LoVo (cell line): ENCODE measurements at places on chromosomes 7 and 10.

DNA sequence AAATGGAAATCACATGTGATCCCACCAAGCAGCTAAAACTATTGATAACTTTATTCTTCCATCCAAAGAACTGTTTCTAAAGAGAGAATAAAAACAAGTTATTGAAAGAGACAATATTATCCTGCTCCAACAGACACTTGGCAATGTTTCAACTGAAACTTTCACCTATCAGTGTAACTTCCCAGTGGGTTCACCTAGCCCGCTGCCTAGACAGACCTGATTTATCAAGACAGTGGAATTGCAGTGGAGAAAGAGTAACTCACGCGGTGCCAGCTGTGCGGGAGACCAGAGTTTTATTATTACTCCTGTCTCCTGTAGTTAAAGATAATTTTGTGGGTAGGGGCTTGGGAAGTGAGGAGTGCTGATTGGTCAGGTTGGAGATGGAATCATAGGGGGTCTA, 199.8 kb downstream of the AHR start:
- DNase-seq = no peak

GRCh38 chr10:12162927-12163326, 32.8 kb downstream of the NUDT5 start:
- DNase-seq = no peak

DNA sequence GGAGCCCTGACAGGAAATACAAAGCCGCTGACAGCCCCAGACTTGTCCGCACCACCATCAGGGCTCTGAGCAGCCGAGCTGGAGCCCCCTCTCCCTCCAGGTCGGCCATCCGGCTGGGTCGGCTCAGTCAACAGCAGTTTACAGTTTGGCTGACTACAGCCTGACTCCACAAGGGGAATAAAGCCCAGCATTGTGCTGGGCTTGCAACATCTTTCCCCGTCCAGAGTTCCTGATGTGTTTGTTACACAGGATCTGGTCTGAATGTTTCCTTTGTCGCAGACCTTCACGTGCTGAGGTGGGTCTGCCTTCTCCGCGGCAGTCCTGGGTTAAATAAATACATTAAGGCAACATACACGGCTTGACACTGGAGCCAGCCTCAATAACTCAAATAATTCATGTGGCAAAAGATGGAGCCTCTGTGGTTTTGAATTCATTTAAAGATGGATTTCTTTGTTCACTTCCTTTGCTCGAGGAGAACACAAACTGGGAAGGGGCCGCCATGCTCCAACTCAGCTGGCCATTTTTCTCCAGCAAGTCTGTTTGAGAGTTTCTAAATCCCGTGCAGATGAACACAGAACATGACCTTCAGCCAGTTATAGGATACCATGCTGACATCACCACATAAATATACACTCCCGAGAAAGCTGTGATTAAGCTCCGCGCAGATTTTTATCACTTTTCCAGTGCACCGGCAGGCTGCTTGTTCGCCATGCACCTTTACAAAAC, 192.1 kb downstream of the WDR11 start:
- no peak for DNase-seq

- no peak for DNase-seq
These were observed 35.6 kb upstream of the PPP1R17 start for GRCh38 chr7:31651234-31652062.

- no peak for DNase-seq
These were observed 4.1 kb downstream of the PRKAG2 start for GRCh38 chr7:151872531-151873401.

- no peak for DNase-seq
These were observed 108.0 kb downstream of the MKX start for GRCh38 chr10:27637601-27638000.

GRCh38 chr10:6314620-6315205, 112.0 kb downstream of the PFKFB3 start:
- no peak for DNase-seq

DNA sequence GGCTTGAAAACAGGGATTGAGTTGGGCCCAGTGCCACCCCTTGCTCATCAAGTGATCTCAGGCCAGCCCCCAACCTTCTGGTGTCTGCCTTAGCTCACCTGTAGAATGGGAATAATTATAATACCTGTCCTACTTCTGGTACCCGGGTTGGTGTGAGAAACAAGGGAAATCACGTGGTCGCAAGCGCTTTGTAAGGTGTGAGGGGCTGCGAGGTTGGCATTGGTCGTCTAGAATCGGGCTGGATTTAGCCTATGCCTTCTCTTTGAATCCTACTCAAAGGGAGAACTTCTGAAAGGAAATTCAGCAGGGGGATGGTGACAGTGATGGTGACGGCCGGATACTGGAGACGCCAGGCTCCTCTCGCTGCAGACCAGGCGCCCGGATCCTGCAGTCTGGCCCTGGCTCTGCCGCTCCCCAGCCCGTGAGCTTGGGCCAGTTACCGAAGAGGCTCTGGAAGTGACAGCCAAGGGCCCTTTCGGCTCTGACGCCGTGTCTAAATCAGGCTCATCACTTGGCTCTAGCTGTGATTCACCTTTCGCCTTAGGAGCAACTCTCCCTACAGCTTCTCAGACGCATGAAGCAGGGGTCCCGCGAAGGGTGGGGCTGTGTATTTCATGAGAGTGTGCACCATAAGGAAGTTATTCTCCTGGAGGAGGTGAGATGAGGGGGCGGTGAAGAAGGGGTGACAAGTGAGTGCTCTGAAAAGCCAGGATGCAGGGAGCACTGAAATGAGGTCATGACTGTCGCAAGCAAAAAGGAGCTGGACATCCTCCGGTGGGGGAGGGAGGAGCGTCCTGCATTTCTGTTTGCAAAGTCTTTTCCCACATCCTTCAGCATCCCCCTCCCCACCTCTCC, 4.0 kb upstream of the CREB5 start:
- DNase-seq = no peak

- no peak for DNase-seq
These were observed at the start of gene NRCAM for GRCh38 chr7:108455998-108456677. Gene NRCAM, minus strand, starts transcription at chr7:108456436. Its CDS starts 216,372 bp downstream, at chr7:108240064.

DNA sequence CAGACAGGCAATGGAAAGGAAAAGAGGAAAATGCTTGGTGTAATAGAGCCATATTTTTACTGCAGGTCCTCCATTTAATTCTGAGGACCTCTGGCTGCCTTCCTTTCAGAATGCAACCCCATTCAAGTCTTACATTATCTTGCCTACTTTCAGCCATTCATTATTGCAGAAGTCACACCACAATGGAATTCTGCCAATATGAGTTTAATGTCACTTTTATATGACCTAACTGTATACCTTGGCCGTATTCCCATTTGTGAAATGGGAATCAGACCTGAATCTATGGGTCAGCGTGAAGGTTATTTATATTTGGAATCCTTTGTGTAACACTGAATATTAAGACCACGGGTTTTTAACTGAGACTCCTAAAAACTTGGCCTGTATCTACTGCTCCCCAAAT, 241.7 kb upstream of the AOAH start:
- DNase-seq = no peak

- DNase-seq = no peak
These were observed 90.6 kb downstream of the ODAD2 start for GRCh38 chr10:27908231-27908630.

DNA sequence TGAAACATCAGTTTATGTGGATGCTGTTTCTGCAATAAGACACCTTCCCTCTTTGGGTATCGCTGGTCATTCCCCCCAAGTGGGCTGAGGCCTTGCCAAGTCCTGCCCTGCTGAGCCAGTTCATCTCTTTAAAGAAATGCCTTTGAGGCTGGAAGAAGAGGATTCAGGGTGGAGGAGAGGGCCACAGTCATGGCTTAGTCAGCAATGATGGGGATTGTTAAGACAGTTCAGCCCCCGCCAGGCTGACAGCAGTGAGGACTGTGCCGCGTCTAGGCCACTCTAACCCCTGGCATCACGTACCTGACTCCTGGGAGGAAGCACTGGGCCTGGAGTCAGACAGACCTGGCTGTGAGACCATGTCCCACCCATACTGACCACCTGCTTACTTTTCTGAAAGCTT, 48.3 kb downstream of the PNLIPRP2 start:
- no peak for DNase-seq

DNA sequence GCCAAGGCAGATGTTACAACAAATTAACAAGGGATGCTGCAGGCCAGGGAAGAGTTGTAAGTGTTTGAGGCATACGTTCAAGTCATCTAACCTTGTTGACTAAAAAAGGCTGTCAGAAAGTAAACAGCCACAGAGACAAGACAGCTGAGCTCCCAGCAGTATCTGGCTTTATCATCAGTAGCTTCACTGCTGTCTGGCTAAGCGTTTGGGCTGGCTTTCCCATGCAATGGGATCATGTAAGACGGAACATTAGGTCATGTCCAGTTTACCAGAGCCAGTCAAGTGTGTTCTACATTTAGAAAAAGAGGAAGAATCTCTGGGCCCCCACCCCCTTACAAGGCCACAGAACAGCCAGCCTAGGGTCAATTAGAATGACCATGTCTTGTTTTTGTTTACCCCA, 51.3 kb upstream of the GSAP start:
- no peak for DNase-seq

DNA sequence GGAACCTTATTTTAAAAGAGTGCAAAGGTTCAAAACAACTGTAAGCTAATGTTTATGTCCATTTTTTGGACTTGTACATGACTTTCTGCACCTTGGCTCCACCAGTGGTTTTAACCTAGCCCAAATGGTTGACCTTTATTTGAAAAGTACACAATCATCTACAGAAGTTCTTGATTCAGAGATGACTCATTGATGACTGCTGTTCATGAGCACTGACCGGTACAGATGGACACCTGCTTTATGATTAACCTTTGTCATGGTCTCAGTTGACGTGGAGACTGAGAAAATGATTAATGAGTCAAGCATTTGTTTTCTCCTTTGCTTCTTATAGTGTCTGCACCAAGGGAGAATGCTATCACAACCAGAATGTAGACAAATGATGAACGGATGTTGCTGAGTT, 55.7 kb upstream of the PTER start:
- DNase-seq = peak; percentile 39

- DNase-seq = no peak
These were observed 112.3 kb downstream of the VWC2 start for GRCh38 chr7:49885593-49886285.

DNA sequence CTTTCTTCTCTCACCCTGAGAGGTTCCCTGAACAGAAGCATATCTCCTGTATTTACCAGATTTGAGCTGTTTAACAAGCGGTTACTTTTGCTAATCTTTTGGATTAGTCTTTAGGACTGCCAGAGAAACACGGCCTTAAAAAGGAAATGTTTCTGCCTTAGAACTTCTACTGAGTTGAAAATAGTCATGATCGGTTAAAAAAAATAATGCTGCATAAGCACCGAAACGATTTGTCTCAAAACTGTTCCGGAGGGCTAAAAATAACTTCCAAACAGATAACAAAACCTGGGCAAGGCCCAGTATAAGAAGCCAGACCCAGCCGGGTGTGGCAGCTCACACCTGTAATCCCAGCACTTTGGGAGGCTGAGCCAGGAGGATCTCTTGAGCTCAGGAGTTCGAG, 43.3 kb upstream of the CYTH3 start:
- no peak for DNase-seq

- no peak for DNase-seq
These were observed 35.7 kb downstream of the PRKG1 start for GRCh38 chr10:51109801-51110533.

DNA sequence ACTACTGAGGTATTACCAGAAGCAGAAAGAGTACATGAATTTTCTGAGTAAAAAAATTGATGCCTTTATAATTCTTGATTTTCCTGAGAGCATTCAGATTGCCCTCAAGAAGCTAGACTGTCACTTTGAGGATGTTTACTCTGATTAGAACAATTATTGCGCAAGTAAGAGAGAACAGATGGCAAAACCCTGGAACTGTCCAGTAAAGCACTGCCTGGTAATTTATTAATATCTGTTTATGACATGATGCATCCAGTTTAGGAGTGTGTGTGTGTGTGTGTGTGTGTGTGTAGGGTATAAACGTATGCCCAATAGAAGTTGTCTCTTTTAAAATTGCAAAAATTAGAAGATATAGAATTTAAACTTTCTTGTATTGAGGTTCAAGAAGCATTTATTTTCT, 379.7 kb downstream of the PHTF2 start:
- no peak for DNase-seq

GRCh38 chr7:73738220-73738611, 386 bp downstream of the ABHD11 start:
- peak; percentile 74 for DNase-seq

DNA sequence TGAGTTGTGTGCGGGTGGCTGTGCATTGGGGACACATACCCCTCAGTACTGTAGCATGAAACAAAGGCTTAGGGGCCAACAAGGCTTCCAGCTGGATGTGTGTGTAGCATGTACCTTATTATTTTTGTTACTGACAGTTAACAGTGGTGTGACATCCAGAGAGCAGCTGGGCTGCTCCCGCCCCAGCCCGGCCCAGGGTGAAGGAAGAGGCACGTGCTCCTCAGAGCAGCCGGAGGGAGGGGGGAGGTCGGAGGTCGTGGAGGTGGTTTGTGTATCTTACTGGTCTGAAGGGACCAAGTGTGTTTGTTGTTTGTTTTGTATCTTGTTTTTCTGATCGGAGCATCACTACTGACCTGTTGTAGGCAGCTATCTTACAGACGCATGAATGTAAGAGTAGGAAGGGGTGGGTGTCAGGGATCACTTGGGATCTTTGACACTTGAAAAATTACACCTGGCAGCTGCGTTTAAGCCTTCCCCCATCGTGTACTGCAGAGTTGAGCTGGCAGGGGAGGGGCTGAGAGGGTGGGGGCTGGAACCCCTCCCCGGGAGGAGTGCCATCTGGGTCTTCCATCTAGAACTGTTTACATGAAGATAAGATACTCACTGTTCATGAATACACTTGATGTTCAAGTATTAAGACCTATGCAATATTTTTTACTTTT, 1.8 kb downstream of the DDIT4 start:
- no peak for DNase-seq

DNA sequence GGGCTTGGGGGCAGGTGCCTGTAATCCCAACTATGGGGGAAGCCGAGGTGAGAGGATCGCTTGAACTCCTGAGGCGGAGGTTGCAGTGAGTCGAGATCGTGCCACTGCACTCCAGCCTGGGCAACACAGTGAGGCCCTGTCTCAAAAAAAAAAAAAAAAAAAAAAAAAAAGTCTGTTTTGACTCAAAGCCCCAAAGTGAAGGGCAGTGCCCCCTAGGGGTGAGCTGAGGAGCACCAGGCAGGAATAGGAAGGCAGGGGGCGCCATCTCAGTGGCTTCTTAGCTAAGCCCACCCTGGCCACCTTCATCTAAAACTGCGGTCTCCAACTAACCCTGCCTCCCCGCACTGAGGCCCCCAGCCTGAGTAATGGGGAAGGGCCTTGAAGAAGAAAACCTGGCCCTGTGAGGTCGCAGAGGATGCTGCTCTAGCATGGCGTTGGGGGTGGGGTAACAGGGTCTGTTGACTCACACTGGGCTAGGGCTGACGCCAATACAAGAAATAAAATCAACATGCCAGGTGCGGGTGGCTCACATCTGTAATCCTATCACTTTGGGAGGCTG, 9.8 kb downstream of the PODXL start:
- DNase-seq = peak; percentile 38

- no peak for DNase-seq
These were observed 695.4 kb downstream of the LRMDA start for GRCh38 chr10:76126607-76127527.
